ENCODE measurements at places on chromosomes 4 and X.

DNA sequence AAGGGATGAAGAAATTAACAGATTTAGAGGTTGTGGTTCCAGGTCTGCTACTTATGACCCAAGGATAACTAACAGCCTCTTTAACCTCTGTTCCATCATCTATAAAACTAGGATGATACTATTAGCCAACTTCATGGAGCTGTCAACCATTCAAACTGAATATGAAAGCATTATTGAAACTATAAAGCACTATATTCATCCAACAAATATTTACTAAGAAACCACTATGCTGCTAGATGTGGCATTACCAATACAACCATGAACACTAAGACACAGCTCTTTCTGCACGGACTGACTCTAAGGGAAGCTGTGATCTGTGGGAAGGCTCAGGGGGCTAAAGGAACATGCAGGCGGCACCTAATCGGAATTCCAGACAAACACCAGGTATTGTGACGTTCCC lies 66.0 kb downstream of the APBB2 start:
- DNase-seq, result no peak

- DNase-seq, result no peak
These were observed 30.0 kb upstream of the SLC9A7 start for GRCh38 chrX:46788902-46789301.

DNA sequence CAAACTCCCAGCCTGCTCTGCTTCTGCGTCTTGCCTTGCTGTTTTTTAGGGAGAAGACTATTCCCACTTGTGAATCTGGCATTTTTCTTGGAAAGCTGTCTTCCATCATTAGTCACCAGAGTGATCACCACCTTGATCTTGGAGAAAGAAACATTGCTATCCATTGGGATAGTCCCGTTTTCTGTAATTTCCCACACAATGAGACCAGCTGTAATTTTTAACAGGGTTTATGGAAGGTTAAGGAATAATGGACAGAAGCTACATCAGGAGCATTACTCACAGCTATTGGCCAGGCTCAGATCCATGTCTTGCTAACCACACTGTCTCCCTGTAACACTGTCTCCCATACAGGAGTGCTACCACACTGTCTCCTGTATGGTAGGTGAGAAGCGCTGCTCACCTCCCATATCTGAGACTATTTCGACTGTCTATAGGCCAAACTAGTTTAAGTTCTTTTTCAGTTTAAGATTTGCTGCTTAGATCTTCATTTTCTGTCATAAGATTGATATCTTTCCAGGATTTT lies 523.0 kb downstream of the SPRY1 start:
- no peak for DNase-seq

GRCh38 chrX:625137-625691 lies 5.4 kb upstream of the SHOX start:
- DNase-seq, result no peak

GRCh38 chrX:10230222-10230621 lies 73.4 kb downstream of the CLCN4 start:
- no peak for DNase-seq

GRCh38 chr4:169745291-169745690 lies 12.5 kb downstream of the HPF1 start:
- no peak for DNase-seq

DNA sequence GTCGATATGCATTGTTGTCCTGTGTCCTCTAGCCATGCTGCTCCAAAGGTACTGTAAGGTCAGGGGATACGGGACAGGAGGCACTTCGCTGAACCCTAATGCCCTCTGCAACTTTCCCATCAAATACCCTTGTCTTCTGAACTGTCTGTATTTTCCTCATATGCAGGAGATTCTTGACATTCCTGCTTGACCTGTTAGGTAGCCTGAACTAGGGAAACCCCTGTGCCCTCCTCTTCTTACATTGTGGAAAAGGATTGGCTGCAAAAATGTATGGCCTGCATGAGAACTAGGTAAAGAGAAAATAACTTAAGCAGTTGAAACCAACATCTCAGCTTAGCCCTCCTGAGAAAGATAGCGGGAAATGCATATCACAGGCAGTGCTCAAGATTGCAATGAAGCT lies 11.4 kb downstream of the RTL8B start:
- no peak for DNase-seq

GRCh38 chrX:134669378-134670098 lies 11.3 kb upstream of the PLAC1 start:
- DNase-seq, result no peak

DNA sequence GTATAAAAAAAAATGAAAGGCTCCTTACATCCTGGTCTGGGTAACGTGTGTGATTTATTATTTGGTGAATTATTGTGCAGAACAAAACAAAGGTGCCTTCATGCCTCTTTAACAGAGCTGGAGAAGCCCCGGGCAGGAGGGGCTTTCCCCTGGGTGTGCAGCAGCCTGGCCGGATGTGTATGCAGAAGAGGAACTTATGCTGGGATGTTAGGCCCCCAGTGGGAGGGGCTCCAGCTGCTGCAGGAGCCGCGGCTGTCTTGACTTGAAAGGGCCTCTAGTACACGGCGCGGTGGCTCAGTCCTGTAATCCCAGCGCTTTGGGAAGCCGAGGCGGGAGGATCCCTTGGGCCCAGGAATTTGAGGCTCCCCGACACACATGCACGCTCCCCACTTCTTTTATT lies 16.0 kb downstream of the CCNQ start:
- DNase-seq, result peak; percentile 19

GRCh38 chr4:16122784-16123183 lies 39.0 kb upstream of the PROM1 start:
- no peak for DNase-seq

DNA sequence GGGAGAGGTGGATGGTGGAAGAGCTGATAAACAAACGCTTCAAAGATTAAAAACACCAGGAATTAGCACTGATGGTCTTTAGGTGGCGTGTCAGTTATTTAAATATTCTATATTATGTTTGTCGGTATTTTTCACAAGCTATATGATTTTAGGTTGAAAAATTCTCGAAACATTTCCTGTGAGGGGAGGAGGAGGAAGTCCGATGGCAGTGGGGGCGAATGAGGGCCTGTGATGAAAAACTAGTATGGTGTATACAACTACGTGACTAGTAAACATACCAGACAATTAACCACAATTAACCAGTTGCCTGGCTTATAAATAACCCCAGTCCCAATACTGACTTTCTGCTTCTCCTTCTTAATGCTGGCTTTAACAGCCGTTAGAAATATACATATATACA lies 595 bp upstream of the NAP1L2 start:
- DNase-seq, result no peak

GRCh38 chr4:80613470-80613869 lies 277.9 kb downstream of the CFAP299 start:
- DNase-seq, result no peak
